ENCODE measurements at places on chromosomes 12 and 14. TPM values are rescaled to one million over a fixed set of nuclear protein-coding genes. Genes with fewer than 3 reads are reported as not detected.
A peak's percentile ranks its signal among the peaks of the same experiment; 100 is the strongest.

The TAS2R19 gene
- total RNA-seq: 0.88 TPM

DNA sequence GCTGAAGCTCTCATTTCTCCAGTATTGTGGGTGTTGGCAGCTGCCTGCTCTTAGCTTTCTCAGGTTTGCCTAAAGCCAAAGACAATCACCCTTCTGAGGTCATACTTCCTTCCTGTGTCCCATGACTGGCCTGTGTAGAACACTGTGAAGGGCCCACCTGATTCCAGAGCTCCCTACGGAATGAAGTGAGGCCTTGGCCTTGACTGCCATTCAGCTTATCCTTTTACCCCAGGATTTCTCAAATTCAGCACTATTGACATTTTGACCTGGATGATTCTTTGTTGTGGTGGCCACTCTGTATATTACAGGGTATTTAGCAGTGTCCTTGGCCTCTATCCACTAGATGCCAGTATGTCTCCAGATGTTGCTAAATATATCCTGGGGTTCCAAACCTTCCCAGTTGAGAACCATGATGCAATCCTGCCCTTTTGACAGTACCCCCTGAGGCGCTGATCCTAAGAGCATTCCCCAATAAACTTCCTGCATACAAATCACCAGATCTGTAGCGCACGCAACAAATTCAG, 112.3 kb upstream of the KRR1 start:
- no peak overlapping the region for H3K4me3 ChIP-seq
- peaks cover 40% of the 10 kb centered on the region for H3K4me1 ChIP-seq
- no peaks in the 10 kb centered on the region for H3K36me3 ChIP-seq
- peak; percentile 87 for DNase-seq
- H3K27ac ChIP-seq: no peak overlapping the region
- H3K27me3 ChIP-seq: no peaks in the 10 kb centered on the region

- H3K27ac ChIP-seq: no peak overlapping the region
- H3K4me1 ChIP-seq: no peaks in the 10 kb centered on the region
- peak; percentile 42 for DNase-seq
- H3K4me3 ChIP-seq: no peak overlapping the region
- no peaks in the 10 kb centered on the region for H3K36me3 ChIP-seq
Observed at GRCh38 chr12:32312049-32312670, 87.2 kb upstream of the FGD4 start.

- H3K4me1 ChIP-seq: peaks cover 8% of the 10 kb centered on the region
- H3K27me3 ChIP-seq: no peaks in the 10 kb centered on the region
- H3K36me3 ChIP-seq: no peaks in the 10 kb centered on the region
- H3K4me3 ChIP-seq: no peak overlapping the region
- no peak overlapping the region for H3K27ac ChIP-seq
Observed at GRCh38 chr14:61652526-61653262, 42.6 kb upstream of the HIF1A start.

DNA sequence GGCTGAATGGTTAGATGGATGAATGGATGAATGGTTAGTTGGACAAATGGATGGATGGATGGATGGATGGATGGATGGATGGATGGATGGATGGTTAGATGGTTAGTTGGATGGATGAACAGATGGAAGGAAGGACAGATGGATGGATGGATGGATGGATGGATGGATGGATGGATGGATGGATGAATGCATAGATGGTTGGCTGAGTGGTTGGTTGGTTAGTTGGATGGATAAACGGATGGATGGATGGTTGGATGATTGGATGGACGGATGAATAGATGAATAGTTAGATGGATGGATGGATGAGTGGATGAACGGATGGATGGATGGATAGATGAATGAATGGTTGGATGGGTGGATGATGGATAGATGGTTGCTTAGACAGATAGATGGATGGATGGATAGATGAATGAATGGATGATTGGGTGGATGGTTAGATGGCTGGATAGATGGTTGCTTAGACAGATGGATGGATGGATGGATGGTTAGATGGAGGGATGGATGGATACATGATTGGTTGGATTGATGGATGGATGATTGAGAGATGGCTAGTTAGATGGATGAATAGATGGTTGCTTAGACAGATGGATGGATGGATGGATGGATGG, 48.8 kb upstream of the HSPB8 start:
- H3K27me3 ChIP-seq: no peaks in the 10 kb centered on the region
- H3K27ac ChIP-seq: no peak overlapping the region
- H3K4me1 ChIP-seq: no peaks in the 10 kb centered on the region
- H3K36me3 ChIP-seq: no peaks in the 10 kb centered on the region

DNA sequence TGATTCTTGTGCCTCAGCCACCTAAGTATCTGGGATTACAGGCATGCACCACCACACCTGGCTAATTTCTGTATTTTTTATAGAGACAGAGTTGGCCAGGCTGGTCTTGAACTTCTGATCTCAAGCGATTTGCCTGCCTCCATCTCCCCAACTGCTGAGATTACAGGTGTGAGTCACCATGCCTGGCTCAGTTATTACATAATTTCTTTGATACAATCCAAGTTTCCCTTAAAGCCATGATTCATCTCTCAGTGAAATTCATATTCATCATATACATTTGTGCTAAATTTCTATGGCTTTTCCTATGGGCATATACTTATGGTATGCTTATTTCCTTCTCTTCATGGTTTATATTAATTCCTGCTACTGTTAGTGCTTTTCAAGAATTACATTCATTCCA, 29.1 kb upstream of the PZP start:
- H3K27ac ChIP-seq: no peak overlapping the region
- DNase-seq: no peak
- H3K4me3 ChIP-seq: no peak overlapping the region
- peaks cover 3% of the 10 kb centered on the region for H3K27me3 ChIP-seq

DNA sequence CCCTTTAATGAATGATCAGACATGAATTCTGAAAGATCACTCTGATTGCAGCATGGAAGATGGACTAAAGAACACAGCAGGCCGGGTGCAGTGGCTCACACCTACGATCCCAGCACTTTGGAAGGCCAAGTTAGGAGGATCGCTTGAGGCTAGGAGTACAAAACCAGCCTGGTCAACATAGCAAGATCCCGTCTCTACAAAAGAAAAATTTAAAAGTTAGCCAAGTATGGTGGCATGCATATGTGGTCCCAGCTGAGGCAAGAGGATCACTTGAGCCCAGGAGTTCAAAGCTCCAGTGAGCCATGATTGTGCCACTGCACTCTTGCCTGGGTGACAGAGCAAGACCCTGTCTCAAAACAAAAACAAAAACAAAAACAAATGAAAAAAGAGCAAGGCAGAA, 35.1 kb downstream of the SENP1 start:
- no peak overlapping the region for H3K27ac ChIP-seq
- no peak for DNase-seq
- no peaks in the 10 kb centered on the region for H3K27me3 ChIP-seq
- no peak overlapping the region for H3K4me3 ChIP-seq
- peaks cover 8% of the 10 kb centered on the region for H3K36me3 ChIP-seq

DNA sequence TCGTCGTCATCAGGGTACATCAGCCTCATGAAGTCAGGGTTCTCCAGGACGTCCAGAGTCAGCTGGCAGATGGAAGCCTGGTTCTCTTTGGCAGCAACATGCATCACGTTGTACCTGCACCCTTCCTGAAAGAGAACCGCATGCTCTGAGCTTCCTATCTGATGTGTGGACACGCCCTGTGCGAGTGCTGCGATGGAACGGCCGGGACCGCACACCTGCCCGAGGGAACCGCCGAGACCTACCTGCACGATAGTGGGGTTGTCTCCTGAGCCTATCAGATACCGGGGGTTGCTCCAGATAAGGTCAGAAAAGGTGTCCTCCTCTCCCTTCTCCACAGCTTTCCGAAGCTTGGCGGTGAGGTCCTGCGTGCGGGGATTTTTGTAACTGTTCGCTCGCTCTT, 13.7 kb downstream of the ANKLE2 start:
- peaks cover 72% of the 10 kb centered on the region for H3K36me3 ChIP-seq
- H3K27me3 ChIP-seq: no peaks in the 10 kb centered on the region
- no peak for DNase-seq
- H3K4me3 ChIP-seq: no peak overlapping the region
- no peaks in the 10 kb centered on the region for H3K4me1 ChIP-seq
- H3K27ac ChIP-seq: no peak overlapping the region

DNA sequence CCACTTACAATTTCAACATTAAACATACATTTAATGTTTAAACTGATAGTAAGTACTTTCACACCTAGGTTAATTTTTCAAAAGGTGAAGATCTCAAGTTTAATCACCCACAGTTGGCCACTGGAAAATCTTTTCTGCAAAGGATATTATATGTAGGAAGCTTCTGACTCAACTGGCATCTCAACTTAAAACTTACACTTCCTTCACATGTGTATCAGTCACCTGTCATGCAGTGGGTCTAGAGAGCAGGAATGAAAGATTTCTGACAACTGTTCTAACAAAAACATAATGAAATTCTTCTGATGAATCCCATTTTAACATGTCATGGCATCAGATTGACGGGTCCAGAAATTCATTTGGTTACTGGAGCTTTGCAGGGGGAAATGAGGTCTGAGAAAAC, 192.8 kb downstream of the KLHL28 start:
- no peak overlapping the region for H3K27ac ChIP-seq
- H3K4me3 ChIP-seq: no peak overlapping the region
- no peaks in the 10 kb centered on the region for H3K36me3 ChIP-seq
- H3K27me3 ChIP-seq: no peaks in the 10 kb centered on the region

DNA sequence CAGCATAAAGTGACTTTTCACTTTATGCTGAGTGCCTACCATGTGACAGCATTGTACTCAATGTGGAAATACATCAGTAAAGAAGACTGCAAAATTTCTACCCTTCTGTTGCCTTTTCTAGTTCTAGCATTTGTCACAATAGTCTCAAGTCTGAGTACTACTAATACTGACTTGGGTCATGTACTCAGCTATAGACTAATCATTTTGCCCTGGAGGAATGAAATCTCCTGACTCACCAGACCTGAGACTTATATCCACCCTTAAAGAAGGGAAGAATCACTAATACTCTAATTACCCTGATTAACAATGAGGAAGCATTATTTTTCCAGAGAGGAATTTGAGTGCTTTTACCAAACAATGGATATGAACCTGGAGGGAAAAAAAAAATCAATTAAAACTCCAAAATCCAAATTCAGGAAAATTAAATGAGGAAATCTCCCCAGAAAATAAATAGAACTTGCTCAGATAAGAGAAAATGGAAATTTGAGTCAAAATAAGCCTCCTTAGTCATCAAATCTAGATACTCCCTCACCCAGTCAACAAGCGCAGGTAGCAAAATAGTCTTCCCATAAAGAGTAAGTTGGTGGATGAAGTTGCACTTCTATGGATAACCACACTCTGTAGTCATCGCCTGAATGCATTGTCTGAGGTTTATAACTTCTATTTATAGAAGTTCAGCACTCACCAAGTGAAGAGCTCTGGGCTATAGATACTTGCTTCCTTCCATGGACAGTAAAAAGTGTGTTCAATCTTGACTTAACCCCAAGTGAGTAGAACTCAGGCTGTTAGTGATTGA, 386.6 kb downstream of the SYT1 start:
- H3K4me1 ChIP-seq: no peaks in the 10 kb centered on the region
- no peaks in the 10 kb centered on the region for H3K27me3 ChIP-seq
- no peak for DNase-seq
- H3K27ac ChIP-seq: no peak overlapping the region

Measured in HepG2 (cell line).